ENCODE measurements at places on chromosomes 4 and X. TPM values are rescaled to one million over a fixed set of nuclear protein-coding genes. Genes with fewer than 3 reads are reported as not detected.

POU4F2 gene
- total RNA-seq = not detected

XG gene
- 3.8 TPM for total RNA-seq

ADGRG4 gene
- total RNA-seq = not detected

FAM9C gene
- 0.11 TPM for total RNA-seq

RCHY1 gene
- 56.0 TPM for total RNA-seq

NLGN4X gene
- 0.45 TPM for total RNA-seq

JCHAIN gene
- 154 TPM for total RNA-seq

OPRPN gene
- total RNA-seq = not detected

ALAS2 gene
- total RNA-seq = not detected

- no peak overlapping the region for H3K27ac ChIP-seq
- DNase-seq = no peak
- H3K4me1 ChIP-seq = no peaks in the 10 kb centered on the region
Measured at GRCh38 chr4:93157986-93158385, 670.6 kb upstream of the ATOH1 start.

DNA sequence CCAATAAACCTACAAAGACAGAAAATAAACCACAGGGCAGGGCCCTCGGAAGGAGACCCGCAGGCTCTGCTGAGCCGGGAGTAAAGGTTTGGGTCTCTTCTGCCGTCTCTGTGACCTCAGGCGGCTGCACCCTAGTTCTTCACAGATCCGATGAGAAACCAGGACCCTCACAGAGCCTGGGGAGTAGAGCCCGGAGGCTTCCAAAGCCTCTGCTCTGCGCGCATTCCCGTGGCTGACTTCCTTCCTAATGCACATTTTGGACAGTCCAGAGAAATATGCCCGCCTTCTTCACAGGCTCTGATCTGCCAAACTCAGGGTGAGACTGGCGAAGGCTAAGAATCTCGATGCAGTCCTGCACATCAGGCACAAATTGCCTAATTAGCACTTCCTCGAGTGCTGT is 245.5 kb downstream of the EVC2 start:
- no peak overlapping the region for H3K27ac ChIP-seq
- no peaks in the 10 kb centered on the region for H3K36me3 ChIP-seq
- DNase-seq = no peak

DNA sequence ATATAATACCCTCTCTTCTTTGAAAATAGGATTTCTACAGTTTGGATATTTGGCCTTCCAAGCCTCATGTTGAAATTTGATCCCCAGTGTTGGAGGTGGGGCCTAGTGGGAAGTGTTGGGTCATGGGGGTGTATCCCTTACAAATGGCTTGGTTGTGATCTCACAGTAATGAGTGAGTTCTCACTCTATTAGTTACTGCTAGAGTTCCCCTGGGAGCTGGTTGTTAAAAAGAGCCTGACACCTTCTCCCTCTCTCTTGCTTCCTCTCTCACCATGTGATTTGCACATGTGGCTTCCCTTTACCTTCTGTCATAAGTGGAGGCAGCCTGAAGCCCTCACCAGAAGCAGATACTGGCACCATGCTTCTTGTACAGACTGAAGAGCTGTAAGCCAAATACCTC is 73.9 kb downstream of the HDAC8 start:
- H3K4me3 ChIP-seq = no peak overlapping the region
- no peaks in the 10 kb centered on the region for H3K4me1 ChIP-seq
- H3K27ac ChIP-seq = no peak overlapping the region
- DNase-seq = no peak
- no peaks in the 10 kb centered on the region for H3K27me3 ChIP-seq
- H3K36me3 ChIP-seq = no peaks in the 10 kb centered on the region

DNA sequence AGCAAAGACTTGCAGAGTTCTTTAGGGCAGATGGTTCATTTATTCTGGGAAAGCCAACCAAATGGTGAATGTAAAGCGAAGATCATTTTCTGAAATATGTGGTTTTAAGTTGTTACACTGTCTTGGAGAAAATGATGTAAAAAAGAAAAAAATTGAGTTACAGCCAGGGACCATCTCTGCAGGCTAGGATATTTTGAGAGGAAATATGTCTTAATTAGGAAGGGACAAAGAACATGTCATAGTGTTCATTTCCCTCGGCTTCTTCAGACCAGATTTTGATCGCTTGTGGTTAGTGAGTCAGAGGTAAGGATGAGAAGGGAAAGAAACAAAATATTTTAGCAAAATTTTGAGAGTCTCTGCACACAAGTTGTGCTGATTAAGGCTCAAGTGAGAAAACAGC is 59.0 kb upstream of the C1QTNF7 start:
- no peak for DNase-seq
- no peaks in the 10 kb centered on the region for H3K27me3 ChIP-seq
- H3K36me3 ChIP-seq = no peaks in the 10 kb centered on the region
- no peak overlapping the region for H3K4me3 ChIP-seq
- no peaks in the 10 kb centered on the region for H3K4me1 ChIP-seq
- no peak overlapping the region for H3K27ac ChIP-seq

DNA sequence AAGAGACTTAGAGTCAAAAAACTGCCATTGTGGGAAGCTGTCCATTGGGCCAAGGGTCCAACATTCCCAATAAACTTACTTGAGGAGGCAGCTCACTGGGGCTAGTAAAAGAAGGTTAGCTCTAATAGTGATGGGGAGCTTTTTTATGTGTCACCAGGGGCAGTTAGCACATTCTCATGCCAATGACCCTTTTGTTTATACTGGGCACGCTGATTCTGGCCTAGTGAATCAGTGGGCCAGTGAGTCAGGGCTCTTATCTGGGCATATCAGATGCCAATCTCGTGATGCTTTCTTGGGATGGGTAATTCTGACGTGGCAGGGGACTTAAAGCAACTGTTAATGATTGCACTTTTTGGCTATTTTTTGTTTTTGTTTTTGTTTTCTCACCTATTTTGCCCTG is 27.8 kb downstream of the TCEAL1 start:
- DNase-seq = no peak
- H3K4me1 ChIP-seq = no peaks in the 10 kb centered on the region
- H3K27me3 ChIP-seq = no peaks in the 10 kb centered on the region

DNA sequence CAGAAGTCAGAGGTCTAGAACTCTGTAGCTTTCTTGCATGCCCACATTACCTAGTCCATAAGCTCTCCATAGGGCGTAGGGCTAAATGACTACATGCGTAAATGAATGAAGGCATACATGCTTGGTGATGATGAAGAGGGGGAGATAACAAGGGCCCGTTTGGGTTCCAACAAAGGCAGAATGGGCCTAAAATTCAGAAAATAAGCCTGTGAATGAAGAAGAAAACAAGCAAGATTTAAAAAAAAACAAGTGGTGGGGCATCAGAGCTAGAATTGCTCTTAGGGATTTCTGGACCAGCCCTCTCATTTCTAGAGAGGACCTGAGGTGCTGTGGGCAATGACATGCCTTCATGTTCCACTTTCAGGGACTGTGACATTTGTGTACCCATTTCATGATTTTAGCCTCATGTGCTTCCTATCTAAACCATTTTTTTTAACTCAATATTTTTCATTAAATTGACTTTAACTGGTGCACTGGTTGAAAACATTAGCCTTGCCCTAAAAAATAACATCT is 12.1 kb downstream of the GPRIN3 start:
- no peaks in the 10 kb centered on the region for H3K36me3 ChIP-seq
- no peaks in the 10 kb centered on the region for H3K4me1 ChIP-seq
- DNase-seq = no peak

DNA sequence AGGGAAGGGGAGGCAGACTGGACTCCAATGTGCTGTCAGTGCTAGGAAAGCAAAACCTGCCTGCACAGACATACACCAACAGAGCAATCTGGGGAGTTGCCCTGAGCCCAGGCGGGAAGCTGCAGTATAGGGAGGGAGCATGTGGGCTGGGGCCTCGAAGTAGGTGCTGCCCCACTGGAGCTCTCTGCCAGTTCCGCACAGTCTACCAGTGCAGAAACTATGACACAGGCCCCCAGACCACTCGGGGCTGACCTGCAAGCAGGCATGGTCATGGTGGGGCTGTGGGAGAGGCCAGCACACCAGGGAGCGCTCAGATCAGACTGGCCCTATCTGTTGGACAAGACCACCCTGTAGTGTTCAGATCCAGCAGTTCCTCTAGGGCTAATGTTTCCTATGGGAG is 344.1 kb upstream of the TRAM1L1 start:
- no peaks in the 10 kb centered on the region for H3K27me3 ChIP-seq
- no peaks in the 10 kb centered on the region for H3K36me3 ChIP-seq
- no peak overlapping the region for H3K4me3 ChIP-seq

DNA sequence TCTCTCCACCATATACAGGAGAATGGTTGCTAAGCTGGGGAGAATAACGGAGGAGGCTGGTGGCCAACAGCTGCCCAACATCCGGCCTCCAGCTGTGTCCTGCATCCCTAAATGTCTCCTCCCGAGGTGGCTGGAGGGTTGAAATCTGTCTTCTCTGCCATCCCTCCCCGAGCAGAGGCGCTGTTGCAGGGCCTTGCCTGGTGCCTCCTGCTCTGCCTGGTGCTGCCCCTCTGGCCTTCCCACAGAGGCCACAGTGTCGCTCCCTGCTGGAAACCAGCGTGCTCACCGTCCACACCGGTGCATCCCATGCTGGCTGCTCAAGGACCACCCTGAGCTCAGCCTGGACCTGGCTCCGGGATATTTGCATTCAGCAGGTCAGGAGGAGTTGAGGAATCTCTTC is 115.2 kb downstream of the ENPP6 start:
- H3K27ac ChIP-seq = no peak overlapping the region
- H3K4me1 ChIP-seq = peaks cover 11% of the 10 kb centered on the region
- no peaks in the 10 kb centered on the region for H3K27me3 ChIP-seq
- H3K4me3 ChIP-seq = no peak overlapping the region
- DNase-seq = no peak

DNA sequence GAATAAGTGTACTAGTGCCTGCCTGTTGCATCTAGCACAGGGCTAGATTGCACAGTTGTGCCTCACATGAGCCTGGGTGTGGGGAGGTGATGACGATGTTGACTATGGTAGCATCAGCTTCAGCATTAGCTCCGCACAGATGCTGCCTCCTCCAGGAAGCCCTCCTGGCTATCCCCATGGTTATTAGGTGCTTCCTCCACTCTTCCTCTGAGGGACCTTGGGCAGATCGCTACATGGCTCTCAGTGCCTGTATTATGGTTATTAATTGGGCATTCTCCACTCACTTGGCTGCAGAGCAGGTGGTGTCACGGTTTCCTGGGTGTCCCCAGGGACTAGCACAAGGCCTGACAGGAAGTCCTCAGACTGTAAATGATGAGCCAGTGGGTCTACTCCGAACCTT is 325.6 kb downstream of the ARHGAP10 start:
- H3K27ac ChIP-seq = no peak overlapping the region
- H3K4me3 ChIP-seq = no peak overlapping the region
- H3K36me3 ChIP-seq = no peaks in the 10 kb centered on the region
- DNase-seq = no peak
- H3K4me1 ChIP-seq = no peaks in the 10 kb centered on the region

GRCh38 chrX:46184749-46185148 is 360.5 kb downstream of the ZNF674 start:
- no peak overlapping the region for H3K4me3 ChIP-seq
- no peak for DNase-seq
- no peak overlapping the region for H3K27ac ChIP-seq
- no peaks in the 10 kb centered on the region for H3K36me3 ChIP-seq

GRCh38 chrX:153622661-153623309 is 23.8 kb upstream of the CCNQ start:
- no peak overlapping the region for H3K27ac ChIP-seq
- no peaks in the 10 kb centered on the region for H3K36me3 ChIP-seq
- no peak for DNase-seq
- H3K4me1 ChIP-seq = no peaks in the 10 kb centered on the region

- no peaks in the 10 kb centered on the region for H3K4me1 ChIP-seq
- no peak overlapping the region for H3K4me3 ChIP-seq
- H3K27me3 ChIP-seq = no peaks in the 10 kb centered on the region
- no peak overlapping the region for H3K27ac ChIP-seq
- no peak for DNase-seq
Measured at GRCh38 chr4:137678796-137679195, 146.5 kb upstream of the PCDH18 start.

DNA sequence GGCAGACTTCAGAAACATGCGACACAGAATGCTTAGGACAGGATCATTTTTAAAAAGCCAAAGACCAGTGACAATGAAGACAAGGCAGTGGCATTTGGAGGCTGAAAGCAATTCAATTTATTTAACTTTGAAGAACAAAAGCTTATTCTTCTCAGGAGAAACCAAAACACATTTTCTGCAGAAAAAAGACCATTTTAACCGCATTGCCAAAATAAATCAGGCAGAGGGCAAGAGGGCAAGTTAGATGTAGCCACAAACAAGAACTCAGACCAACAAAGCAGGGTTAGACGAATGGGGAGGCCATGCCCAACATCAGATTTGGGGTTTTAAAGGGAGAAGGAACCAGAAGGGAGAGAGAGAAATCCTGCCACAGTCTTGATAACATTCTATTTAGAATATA is 58.9 kb downstream of the RELL1 start:
- no peaks in the 10 kb centered on the region for H3K27me3 ChIP-seq
- no peaks in the 10 kb centered on the region for H3K36me3 ChIP-seq
- DNase-seq = no peak
- peaks cover 22% of the 10 kb centered on the region for H3K4me1 ChIP-seq
- H3K27ac ChIP-seq = peak overlapping the region; percentile 44

GRCh38 chrX:29155286-29155685 is 568.0 kb downstream of the IL1RAPL1 start:
- H3K27ac ChIP-seq = no peak overlapping the region
- no peaks in the 10 kb centered on the region for H3K27me3 ChIP-seq
- no peak for DNase-seq
- no peaks in the 10 kb centered on the region for H3K4me1 ChIP-seq
- H3K4me3 ChIP-seq = no peak overlapping the region
- no peaks in the 10 kb centered on the region for H3K36me3 ChIP-seq

DNA sequence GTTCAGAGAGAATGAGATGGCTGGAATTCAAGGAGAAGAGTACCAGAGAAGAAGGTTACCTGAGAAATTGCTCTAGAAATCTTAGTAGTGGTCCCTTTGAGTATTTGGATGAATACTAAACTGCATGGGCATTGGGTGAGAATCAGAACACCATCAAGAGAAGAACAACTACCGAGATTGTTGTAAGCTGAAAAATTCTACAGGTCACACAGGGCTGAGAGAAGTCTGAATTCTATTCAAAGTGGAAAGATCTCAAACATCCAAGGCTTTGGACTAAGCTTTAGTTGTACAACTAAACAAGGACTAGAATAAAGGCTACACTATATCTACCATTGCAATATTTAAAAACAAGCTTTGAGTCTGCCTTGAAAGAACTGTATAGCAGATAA is 40.8 kb downstream of the LRBA start:
- peaks cover 14% of the 10 kb centered on the region for H3K4me1 ChIP-seq
- no peaks in the 10 kb centered on the region for H3K27me3 ChIP-seq
- H3K36me3 ChIP-seq = no peaks in the 10 kb centered on the region
- no peak overlapping the region for H3K4me3 ChIP-seq
- no peak for DNase-seq

- DNase-seq = no peak
- H3K4me1 ChIP-seq = no peaks in the 10 kb centered on the region
- H3K27me3 ChIP-seq = no peaks in the 10 kb centered on the region
- no peak overlapping the region for H3K27ac ChIP-seq
- no peaks in the 10 kb centered on the region for H3K36me3 ChIP-seq
Measured at GRCh38 chr4:89994176-89994873, 99.7 kb downstream of the MMRN1 start.

GRCh38 chrX:3715921-3716320 is 2.5 kb upstream of the PRKX start:
- no peaks in the 10 kb centered on the region for H3K27me3 ChIP-seq
- no peaks in the 10 kb centered on the region for H3K36me3 ChIP-seq
- H3K27ac ChIP-seq = no peak overlapping the region
- no peak overlapping the region for H3K4me3 ChIP-seq
- DNase-seq = no peak
- H3K4me1 ChIP-seq = peaks cover 4% of the 10 kb centered on the region

- no peaks in the 10 kb centered on the region for H3K27me3 ChIP-seq
- H3K27ac ChIP-seq = peak overlapping the region; percentile 96
- peaks cover 27% of the 10 kb centered on the region for H3K4me1 ChIP-seq
Measured at GRCh38 chr4:176791591-176792325, 964 bp downstream of the VEGFC start.

All from thyroid gland (tissue), 4 donors.